ENCODE measurements at places on chromosomes 3 and 15.

DNA sequence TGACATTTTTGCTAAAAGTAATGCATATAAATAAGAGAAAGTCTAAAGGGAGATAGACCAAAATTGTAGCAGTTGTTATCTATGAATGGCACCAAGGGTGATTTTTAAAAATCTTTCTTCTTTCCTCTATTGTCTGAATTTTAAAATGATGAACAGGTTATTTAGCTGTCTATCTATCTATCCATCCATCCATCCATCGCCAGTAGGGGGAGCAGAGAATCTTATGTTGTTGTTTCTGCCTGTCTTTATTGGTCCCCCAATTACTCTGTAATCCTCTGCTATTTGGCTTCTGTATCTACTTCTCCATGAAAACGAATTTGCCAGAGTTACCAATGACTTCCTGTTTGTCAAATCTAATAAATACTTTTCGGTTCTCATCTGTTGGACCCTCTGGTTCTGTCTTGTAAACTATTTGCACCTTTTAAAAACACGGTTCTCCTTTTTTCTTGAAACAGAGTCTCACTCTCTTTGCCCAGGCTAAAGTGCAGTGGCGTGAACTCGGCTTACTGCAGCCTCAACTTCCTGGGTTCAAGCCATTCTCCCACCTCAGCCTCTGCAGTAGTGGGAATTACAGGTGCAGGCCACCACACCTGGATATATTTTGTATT, 86.0 kb downstream of the ECT2 start:
- no peak for DNase-seq

GRCh38 chr3:52454250-52454937, 553 bp upstream of the TNNC1 start:
- DNase-seq: no peak

GRCh38 chr15:74200412-74200815, 2.2 kb downstream of the STRA6 start:
- DNase-seq: no peak

GRCh38 chr15:77083381-77084160, 12.7 kb upstream of the TSPAN3 start:
- DNase-seq: peak; percentile 59

DNA sequence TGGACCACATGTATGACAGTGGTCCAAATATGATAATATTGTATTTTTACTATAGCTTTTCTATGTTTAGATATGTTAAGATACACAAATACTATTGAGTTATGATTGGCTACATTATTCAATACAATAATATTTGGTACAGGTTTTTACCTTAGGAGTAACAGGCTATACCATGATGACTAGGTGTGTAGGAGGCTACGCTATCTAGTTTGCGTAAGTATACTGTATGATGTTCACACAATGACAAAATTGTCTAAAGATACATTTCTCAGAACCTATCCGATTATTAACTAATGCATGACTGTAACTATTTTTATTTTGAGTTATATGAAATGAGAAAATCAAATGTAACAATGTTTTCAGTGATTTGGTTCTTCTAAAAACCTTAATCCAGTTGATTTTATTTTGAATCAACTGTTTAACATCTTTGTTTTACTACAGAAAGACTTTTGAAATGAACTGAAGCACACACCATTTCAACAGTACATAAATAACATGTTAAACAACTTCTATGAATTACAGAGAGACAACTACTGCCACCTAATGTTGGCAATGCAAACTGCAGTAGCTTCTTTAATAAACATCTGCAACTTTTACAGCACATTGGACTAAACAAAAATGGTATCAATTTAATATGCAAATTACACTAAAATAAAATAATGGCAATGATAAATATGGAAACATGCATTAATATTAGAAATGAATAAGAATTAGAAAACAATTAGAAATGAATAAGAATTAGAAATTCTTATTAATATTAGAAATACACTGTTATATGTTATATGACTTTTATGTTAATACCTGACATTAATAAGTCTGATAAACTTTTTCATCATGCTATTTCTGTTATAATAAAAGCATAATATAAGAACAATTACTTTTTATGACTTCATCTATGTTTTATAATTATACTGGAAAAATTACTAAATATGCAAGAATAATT, 255.7 kb downstream of the MBNL1 start:
- no peak for DNase-seq
